ENCODE measurements at places on chromosomes 12 and 14.
A peak's percentile ranks its signal among the peaks of the same experiment; 100 is the strongest.

GRCh38 chr14:58296726-58297125 lies 1.6 kb upstream of the ARID4A start:
- DNase-seq = no peak

- no peak for DNase-seq
Observed at GRCh38 chr12:96780330-96780729, 126.7 kb upstream of the NEDD1 start.

GRCh38 chr12:57620245-57620935 lies 9.2 kb downstream of the ARHGEF25 start:
- DNase-seq = no peak

DNA sequence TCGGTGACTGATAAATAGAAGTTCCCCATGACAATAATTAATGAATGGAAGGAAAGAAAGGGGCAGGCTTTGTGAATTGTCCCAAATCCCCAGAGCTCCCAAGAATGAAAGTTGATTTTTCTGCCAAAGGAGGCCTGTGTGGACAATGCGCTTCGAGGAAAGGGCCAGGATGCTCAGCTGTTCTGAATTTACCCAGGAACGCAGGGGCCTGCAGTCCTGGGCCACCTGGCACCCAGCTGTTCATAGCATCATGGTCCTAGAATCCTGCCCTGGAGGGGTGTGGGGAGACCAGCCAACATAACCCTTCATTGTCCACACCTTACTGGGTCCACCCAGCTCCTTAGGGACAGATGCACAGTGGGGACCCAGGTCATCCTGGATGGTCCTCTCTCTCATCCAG lies 587.5 kb downstream of the BCL11B start:
- no peak for DNase-seq

DNA sequence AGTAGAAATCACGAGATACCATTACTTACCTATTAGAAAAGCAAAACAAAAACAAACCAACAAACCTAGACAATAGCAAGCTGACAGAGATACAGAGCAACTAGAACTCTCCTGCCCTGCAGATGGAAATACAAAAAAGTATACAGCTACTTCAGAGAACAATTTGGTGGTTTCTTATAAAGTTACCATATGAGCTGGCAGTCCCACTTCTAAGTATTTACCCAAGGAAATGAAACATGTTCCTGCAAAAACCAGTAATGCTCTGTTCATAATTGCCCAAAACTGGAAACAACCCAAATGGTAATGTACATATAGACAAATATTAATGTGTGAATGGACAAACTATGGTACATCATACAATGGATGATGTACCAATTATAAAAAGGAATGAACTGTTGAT lies 31.7 kb downstream of the FUT8 start:
- DNase-seq = no peak

DNA sequence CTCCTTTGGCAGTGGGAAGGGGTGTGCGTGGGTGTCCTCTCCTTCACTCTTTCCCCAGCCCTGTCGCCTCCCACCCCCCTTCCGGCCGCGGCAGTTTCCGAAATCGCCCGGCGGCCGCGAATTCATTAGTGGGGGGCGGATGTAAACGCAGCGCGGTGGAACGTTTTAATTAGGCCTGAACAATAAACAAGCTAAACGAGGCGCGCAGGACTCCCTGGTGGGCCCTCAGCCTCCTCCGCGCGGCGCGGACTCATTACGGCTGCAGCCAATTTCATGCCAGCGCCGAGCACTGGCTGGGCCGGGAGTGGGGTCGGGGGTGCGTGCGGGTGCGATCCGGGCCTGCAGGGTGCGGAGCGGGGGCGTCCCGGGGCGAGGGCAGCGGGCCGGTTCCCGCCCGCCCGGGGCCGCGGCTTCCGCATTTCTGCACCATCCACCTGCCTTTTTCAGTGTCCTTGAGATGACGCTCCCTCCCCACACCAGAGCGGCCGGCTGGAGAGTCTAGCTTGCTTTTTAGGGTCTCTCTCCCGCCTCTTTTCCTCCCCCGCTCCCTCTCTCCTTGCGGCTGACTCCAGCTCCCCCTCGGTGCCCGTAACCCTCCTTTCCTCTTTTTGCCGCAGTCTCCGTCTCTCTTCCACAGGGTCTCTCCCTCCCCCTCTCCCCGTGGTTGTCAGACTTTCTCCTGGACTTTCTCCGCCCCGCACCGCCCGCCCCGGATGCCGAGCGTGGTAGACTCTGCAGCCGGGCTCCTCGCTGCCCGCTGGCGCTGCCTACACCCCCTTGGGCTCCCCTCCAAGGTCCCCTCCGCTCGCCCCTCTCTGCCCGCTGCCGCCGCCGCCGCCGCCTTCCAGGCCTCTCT lies at the start of gene CISTR:
Gene CISTR (minus strand): TSS at position 644 of the 856 bp plus-strand sequence.
- DNase-seq = no peak

- no peak for DNase-seq
Observed at GRCh38 chr14:78974691-78975090, 804.5 kb downstream of the NRXN3 start.

- DNase-seq = peak; percentile 99
Observed at GRCh38 chr14:22589096-22589839, at the start of gene DAD1. Gene DAD1, minus strand, starts transcription at chr14:22589224. Its CDS starts 67 bp downstream, at chr14:22589157.

- DNase-seq = no peak
Observed at GRCh38 chr12:71730936-71731335, 23.7 kb upstream of the RAB21 start.

DNA sequence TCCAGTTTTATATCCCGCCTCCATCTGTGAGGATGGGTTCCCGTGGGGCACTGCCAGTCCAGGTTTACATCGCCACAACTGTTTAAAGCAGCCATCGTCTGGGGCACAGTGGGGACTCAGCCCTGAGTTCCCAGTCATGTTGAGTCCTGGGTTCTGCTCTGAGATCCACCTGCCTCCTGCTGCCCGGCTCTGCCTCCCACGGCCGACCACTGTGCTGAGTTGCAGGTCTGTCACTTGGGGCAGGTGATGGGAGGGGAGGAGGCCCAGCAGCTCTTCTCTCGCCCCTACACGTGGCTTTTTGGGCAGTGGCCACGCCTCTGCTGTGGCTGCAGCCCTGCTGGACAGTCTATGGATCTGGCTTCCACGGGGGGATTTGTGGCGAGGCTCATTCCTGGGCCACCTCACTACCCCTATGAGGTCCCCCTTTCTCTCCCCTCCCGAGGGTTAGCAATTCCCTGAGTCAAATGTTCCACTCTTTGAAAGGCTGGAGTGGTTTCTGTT lies 143.0 kb downstream of the ADGRD1 start:
- DNase-seq = no peak

- no peak for DNase-seq
Observed at GRCh38 chr14:54698501-54698900, 131.6 kb downstream of the SAMD4A start.

DNA sequence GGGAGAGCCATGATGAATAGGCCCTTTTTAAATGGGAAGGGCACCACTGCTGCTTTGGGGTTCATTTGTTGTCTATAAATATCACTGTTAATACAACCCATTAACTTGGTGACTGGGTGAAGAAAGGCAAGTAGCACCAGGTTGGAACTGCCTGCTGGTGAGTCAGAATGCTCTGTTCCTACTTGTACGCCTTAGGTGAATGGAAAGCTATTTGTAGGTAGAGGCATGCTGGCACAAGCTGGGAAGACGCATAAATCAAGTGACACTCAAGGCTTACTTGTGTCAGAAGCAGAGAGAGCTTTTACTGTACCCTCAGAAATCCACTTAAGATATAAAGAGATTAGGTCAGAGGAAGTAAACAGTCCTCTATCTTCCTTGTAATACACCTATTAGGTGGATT lies 142.5 kb downstream of the TMX1 start:
- no peak for DNase-seq

DNA sequence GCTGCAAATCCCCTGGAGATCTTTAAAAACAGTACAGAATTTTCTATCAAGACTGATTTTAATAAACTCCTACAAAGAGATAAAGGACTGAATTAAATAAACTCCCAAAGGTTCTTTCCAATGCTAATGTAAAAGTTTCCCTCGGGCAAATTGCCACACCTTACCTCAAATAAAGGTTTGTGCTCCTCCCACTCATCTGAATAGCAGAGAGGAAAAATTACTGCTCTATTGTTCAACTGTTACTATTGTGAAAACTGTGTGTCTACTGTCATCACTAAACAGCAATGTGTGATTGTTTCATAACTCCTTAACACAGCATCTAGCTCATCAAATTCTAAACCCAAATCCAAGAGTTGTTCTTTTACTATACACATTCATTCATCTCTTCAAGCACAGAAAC lies 3.2 kb downstream of the SPTLC2 start:
- peak; percentile 47 for DNase-seq

DNA sequence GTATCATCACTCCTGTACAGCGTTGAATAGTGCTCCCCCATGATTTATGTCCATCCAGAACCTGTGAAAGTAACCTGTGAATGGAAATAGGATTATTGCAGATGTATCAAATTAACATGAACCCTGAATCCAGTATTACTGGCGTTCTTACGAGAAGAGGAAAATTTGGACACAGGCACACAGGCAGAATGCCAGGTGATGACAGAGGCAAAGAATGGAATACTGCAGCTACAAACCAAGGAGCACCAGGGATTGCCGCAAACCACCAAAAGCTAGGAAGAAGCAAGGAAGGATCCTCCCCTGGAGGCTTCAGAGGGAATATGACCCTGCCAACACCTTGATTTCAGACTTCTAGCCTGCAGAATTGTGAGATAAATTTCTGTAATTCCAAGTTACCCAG lies 113.5 kb upstream of the EGLN3 start:
- no peak for DNase-seq

GRCh38 chr14:67883717-67884116 lies 64.1 kb downstream of the RAD51B start:
- DNase-seq = no peak

- no peak for DNase-seq
Observed at GRCh38 chr12:52149651-52150241, 42.1 kb downstream of the KRT80 start.

- no peak for DNase-seq
Observed at GRCh38 chr14:96187216-96188031, 17.2 kb upstream of the BDKRB2 start.

DNA sequence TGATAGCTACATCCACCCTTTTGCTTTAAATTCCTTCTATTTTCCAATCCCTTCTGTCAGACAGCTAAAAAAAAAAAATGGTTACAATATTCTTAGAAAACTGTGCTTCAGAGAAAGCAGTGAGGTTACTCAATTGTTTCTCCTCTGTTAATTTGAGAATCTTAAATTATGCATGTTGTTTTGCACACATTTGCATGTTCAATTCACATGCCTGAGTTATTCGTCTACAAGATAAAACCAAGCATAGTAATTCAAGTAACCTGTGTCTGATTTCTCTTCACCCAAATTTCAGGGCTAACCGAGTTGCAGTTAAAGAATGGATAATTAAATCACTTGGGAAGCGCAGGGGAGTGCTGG lies 81.0 kb upstream of the MED13L start:
- no peak for DNase-seq

- DNase-seq = no peak
Observed at GRCh38 chr12:96094201-96094600, 58.8 kb upstream of the LTA4H start.

DNA sequence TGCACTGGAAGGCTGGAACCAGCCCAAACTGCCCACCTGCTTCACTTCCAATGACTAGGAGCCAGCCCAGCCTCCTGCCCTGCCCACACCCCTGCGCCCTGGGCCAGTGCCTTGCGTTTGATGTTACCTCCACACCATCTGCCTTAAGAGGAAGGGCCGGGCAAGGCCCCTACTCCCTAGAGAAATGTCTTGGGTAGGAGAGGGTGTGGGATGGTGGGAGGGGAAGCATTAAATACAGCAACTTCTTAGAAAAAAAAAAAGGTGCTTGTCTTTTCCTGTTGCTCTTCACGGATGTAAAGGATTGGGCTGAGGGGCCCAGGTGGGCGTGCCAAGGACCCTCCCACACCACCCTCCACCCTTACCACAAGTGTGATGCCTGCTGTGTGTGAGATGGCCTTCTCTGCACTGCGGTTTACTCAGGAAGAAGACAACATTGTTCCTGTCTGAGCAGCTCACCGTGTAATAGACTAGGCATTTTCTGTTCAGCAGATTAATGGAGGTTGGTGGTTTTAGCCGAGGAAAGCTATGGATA lies 99.9 kb downstream of the NINJ2 start:
- DNase-seq = no peak

DNA sequence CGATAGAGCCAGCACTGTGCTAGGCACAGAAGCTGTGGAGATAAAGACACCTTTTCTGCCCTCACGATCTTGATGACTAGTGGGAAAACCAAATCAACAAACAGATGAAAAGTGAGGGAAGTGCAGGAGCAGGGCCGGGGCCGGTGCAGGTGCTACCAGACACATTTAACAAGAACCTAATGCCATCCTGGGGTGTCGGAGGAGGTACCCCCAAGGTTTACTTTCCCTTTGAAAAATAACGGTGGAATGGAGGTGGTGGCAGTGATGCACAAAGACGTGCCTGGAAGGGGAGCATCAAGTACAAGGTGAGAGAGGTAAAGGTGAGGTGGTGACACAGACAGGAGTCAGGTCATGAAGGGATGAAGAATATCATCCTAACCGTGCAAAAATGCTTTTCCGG lies 22.1 kb downstream of the SLC6A13 start:
- DNase-seq = no peak

- no peak for DNase-seq
Observed at GRCh38 chr12:88895634-88896033, 315.4 kb upstream of the KITLG start.

DNA sequence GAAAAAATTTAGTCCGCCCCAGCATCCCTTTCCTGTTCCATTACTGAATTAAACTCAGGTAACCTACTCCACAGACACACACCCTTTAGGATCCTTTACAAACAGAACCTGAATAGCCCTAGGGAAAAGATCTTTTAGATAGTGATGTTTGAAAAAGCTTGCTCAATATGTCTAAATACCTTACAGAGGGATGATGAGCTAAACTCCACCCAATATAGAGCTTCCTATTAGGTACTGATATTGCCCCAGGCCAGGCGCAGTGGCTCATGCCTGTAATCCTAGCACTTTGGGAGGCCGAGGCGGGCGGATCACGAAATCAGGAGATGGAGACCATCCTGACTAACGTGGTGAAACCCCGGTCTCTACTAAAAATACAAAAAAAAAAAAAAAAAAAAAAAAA lies 50.1 kb downstream of the FERMT2 start:
- DNase-seq = no peak

GRCh38 chr14:62143245-62143644 lies 381.0 kb downstream of the SNAPC1 start:
- no peak for DNase-seq

GRCh38 chr12:123040106-123040505 lies 59.6 kb downstream of the ARL6IP4 start:
- no peak for DNase-seq

DNA sequence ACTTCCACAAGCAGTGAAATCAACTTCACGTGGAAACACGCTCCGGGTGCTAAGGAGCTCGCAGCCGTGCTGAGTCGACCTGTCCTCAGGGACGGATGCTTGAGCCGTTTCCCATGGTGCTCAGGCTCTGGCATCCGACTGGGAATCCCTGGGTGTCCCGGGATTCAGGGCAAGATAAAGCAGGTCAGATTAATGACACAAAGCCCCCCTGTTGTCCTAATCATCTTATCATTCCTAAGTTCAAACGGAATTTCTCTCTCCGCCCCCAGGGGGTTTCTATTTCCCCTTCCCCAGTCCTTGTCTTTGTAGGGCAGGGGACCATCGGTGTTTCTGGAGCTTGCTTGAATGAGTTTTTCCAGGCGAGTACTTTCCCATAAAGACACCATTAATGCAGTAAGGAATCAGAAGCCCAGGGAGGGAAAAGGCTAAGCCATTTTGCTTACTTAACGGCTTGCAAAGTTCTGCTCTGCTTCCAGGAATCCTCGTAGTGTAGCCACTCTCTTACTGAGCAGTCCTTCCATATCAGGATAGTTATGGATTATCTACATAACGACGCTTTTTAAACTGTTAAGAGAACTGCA lies 116.5 kb downstream of the TMEM132C start:
- no peak for DNase-seq

- no peak for DNase-seq
Observed at GRCh38 chr12:104707194-104707593, 250.4 kb downstream of the CHST11 start.

GRCh38 chr14:75783602-75784313 lies 122.7 kb downstream of the TTLL5 start:
- DNase-seq = no peak

Measured in putamen (tissue), 1 donor.